Foreskin keratinocyte (primary cell): ENCODE measurements at places on chromosomes 1 and 21.
A peak's percentile ranks its signal among the peaks of the same experiment; 100 is the strongest.

DNA sequence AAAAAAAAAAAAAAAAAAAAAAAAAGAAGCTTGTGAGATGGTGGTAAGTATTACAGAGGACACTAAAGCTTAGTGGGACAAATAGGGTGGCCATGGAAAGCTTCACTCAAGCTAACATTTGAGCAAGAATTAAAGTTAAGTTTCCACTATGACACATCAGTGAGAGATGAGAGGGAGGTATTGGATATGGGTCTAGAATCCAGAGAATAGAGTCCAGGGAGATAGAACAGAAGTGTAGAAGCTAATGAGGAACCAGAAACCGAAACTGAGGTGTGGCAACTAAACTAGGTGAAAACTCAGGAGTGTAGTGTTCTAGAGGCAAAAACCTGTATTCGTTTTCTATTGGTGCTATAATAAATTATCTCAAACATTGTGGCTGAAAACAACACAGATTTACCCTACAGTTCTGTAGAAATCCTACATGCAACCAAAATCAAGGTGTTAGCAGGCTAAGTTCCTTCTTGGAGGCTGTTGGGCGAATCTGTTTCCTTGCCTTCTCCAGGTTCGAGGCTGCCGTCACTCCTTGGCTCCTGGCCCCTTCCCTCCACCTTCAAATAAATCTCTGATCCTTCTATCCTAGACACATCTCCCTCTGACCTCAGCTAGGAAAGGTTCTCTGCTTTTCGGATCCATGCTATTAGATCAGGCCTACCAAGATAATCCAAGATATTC is 36.2 kb downstream of the PTP4A2 start:
- DNase-seq, result no peak

- peak; percentile 99 for DNase-seq
Measured at GRCh38 chr1:209652873-209653401, 712 bp upstream of the LAMB3 start.

DNA sequence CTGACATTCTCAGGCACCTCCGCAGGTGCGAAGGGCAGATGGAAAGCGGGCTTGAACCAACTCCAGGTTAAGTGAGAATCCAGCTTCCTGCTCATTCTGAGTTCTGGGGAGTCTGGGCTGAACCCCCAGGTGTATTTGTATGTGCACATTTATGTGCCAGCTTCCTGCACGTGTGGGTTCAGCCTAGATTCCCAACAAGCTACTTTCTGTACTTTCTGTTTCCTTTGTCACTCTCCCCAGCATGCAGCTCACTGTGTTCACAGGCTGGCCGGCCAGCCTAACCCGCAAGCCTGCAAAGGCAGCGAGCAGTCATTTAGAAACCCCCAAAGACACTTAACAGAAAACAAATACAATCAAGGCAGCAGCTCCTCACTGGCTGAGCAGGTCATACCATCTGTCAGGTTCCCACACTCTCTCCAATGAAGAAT is 1.3 kb upstream of the IL19 start:
- no peak for DNase-seq

- DNase-seq, result no peak
Measured at GRCh38 chr1:33031506-33031905, 5.2 kb downstream of the AK2 start.

- DNase-seq, result no peak
Measured at GRCh38 chr1:110067893-110068645, 2.4 kb downstream of the ALX3 start.

GRCh38 chr1:10511494-10511885 is 36.7 kb downstream of the PEX14 start:
- DNase-seq, result no peak

DNA sequence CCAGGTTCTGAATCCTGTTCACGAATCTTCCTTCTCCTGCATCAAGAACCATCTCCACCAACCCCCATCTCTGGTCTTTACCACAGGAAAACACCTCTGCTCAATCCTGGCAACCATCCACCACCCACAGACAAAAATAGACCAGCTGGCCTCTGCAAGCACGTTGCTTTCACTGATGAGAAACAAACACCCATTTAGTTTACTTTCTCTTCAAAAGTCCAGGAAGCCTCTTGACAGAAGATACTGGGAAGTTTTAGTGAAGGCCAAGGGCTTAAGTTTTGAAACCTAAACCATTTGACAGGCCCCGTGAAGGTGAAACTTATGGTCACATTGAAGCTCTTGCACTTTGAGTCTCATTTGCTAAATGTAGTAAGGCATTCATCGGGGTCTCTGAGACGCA is 122.6 kb upstream of the PPP2R5A start:
- no peak for DNase-seq

DNA sequence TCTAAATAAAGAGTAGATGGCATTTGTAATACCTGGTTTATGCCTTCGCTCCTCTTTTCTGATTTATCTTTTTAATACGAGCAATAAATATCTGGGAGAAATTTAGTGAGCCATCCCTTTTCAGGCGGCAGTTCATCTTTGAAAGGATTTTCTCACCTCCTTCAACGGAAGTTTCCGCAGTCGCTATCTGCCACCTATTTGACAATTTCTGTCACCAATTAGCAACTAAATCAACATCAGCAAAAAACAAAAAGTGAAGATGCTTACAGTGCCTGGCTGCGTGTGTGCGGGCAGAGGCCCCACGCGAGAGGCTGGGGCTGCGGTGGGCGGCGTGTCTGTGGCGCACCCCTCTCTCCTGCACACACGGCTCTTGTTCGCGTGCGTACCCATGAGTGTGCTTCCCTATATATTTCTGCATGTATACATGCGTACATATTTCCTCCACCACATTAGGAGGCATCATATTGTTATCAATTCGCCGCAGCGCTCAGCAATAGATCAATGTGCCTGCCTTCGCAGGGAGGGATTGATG is 117.3 kb upstream of the BARHL2 start:
- DNase-seq, result no peak

DNA sequence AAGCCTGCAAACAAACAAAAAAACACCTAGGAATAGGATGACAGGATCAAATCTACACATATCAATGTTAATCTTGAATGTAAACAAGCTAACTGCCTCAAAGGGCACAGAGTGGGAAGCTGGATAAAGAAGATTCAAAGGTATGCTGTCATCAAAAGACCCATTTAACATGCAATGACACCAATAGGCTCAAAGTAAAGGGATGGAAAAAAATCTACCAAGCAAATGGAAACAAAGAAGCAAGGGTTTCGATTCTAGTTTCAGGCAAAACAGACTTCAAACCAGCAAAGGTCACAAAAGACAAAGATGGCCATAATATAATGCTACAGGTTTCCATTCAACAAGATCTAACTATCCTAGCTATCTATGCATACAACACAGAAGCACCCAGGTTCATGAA is 16.2 kb upstream of the OR2T10 start:
- DNase-seq, result no peak

DNA sequence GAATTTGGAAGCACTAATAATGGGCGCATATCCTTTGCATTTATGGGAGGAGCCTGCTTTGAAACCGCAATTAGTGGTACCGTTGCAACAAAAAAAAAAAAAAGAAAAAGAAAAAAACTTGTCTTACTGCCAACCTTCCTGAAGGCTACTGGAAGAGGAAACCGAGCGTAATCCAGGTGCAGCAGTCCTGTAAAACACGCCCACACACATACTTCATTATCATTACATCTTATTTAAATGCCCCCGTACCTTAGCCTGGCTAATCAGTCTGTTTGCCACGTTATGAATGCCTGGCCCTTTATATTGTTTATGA is 686 bp upstream of the ZNF281 start:
- peak; percentile 90 for DNase-seq

DNA sequence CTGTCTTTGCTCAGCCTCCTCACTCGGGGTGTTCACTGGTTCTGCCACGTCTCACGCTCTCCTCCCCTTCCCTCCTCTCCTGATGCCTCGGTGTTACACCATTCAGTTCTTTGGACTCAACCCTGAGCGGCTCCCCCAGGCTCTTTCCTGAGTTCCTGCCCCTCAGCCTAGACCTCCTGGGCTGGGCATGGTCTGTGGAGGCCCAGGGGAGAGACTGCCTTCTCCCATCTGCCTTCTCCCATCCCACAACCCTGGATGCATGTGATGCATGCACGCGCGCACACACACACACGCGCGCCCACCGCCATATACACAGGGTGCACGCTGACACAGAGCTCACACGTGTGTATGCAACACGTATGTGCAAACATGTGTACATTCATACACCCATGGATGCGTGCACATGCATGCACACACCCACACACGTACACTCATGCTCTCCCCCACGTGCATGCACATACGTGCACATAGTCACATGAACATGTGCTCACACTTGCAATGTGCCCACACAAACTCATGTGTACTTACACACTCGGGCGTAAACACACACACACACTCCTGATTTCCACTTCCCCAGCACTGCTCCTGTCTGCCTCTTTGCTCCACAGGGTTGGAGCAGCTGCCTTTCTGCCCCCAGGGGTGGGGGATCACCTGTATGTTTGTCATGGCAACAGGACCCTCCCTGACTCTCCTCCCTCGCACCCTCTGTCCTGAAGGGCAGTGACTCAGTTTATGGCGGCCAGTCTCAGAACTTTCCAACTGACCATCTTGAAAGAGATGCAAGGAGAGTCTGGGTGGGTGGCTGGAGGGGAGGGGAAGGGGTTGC is 59.0 kb downstream of the HUNK start:
- no peak for DNase-seq

DNA sequence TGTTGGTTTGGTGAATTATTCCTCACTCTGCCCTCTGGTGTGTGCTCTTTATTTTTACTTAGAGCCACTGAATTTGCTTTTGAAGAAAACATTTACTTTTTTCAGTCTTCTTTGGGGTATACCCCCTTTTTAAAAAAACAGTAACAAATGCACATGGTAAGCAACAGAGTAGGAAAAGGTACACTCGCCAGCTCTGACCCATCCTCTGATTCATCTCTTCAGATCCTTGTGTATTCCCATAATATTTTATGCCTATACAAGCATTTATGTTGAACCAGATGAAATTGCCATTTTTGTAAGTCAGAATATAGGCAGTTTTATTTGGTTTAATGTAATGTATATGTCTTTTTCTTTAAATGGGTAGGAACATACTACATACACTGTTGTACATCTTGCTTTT is 28.3 kb downstream of the TTC3 start:
- no peak for DNase-seq

DNA sequence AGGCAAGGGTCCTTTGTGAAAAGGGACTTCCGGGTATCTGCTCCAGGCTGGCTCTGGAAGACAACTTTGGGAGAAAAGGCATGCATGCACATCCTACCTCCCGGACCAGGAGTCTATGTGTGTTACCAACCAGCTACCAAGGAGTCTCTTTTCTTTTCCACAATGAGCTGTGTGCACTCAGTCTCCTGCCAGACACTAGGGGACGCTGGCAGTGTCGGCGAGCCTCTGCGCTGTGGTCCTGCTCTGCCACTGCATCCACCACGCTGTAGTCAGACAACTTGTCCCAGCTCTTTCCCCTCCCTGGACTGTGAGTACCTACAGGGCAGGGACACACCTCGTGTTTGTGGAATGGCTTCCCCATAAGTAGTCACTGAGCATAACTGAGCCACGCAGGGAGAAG is 5.1 kb upstream of the SSR2 start:
- no peak for DNase-seq

DNA sequence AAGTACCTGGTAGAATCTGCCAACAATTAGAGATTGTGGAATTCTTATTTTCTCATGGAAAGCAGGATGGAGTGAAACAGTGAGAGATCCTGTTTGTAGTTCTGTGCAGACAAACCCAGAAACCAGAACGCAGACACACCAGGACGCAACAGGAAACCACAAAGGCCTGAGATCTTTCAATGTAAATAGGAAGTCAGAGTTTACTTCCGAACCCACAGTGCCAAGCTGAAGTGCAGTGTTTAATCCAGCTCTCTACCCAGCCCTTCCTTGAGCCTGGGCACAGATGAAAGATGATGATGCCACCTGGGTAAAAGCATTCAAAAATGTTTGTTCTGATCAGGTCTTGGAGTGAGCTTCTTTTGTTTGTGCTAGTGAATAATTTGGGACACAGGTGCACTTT is 244.2 kb upstream of the HOOK1 start:
- DNase-seq, result no peak

DNA sequence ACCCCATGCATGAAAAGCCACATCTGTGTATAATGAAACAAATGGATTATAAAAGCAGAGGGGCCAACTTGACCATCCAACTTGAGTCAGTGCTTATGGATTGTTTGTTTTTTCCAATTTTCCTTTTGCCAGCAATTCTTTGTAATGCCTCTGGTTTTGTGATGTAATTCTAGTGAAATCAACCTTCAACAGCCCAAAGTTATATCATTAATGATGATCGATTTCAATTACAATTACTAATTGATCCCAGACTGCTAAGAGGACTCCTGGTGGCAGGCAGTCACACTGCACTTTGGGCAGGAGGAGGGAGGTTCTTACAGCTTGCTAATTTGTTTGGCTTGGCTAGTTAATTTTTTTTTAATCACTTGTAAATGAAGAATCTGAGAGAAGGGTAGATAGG is 552.3 kb downstream of the NUF2 start:
- DNase-seq, result no peak

DNA sequence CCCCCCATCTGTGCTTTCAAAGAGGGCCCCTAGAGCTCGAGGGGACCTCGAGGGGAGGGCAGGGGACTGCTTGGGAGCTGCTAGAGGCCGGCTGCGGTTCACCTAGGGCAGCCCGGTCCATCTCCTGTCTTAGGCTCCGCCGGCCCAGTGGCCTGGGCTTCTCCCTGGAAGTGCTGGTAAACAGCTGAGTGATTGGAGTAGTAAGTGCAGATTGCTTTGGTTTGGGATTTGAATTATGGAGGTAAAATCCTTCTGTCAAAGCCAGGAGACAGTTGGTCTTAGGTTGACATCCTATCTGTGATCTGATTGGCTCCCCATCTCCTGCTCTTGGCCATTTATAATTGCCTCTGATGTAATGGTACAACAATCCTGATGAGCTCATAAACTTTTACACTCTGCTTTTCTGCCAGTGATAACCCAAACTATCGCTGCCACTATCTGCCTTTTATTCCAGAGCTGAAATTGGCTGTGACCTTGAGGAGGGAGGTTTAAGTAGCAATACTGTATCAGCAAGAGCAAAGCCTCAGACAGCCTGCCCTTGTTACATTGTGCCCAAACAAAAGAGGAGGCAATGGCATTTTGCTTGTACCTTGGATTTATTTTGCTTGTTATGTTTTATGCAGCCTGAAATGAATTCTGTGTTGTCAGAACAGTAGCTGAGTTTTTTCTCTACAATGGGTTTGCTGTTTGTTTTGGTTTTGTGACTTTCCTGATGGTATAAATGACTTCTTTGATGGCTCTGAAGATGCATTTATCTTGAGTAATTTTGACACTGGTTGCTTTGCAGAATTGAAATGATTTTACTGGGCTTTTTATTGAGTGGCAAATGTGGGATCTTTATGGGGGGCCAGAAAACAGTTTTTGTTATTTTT is 2.4 kb downstream of the ARID1A start:
- peak; percentile 94 for DNase-seq

- no peak for DNase-seq
Measured at GRCh38 chr1:201647094-201647493, 108.2 kb downstream of the NAV1 start.
